ENCODE measurements at places on chromosomes 7 and 10.

- no peak for DNase-seq
These were observed 543.2 kb upstream of the FOXK1 start for GRCh38 chr7:4138866-4139265.

GRCh38 chr10:128498378-128498730, 372.1 kb upstream of the MKI67 start:
- no peak for DNase-seq

- DNase-seq: no peak
These were observed 69.7 kb upstream of the FZD8 start for GRCh38 chr10:35711615-35712411.

DNA sequence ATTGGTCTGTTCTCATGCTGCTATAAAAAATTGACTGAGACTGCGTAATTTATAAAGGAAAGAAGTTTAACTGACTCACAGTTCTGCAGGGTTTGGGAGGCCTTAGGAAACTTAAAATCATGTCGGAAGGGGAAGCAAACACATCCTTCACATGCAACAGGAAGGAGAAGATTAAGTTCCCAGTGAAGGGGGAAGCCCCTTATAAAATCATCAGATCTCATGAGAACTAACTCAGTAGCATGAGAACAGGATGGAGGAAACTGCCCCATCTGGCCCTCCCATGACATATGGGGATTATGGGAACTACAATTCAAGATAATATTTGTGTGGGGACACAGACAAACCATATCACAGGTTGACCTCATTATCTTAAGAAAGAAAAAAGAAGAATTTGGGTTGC, 134.5 kb downstream of the PPP1R3A start:
- no peak for DNase-seq

DNA sequence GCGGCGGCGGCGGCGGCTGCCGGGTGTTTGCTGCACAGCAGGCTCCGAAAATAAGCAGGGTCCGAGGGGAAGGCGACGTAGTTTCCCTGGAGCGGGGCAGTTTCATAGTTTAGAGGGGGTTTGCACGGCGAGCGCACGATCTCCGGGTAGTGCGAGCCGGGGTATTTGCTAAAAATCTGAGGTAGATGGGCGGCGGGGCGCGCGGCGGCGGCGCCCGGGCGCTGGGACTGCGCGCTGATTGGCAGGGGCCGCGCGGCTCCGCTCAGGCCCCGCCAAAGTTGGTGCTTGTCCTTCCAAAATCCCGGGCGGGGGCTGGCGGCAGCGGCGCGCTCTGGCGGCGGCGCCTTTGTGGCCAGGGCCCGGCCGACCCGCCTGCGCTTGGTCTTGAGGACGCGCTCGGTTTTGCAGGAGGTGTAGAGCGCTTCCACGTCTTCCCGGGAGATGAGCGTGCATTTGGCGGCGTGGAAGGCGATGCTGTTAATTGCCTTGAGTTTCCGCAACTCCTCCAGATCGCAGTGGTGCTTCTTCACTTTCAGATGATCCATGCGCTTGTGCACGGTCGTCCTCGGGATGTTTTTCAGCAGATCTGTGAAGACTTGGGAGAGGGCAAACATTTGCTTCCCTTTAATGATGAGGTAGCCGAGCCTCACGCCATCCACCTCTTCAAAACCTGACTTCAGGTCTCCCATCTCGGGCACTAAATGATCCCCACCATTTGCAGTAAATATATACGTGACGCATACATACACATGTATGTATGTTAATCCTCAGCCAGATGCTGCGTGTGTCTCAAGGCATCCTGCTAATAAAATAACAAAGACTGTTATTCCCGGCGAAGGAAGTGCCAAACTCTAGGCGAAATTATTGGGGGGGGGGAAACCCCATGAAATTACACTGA, 8.1 kb downstream of the SKIDA1 start:
- DNase-seq: peak; percentile 43

GRCh38 chr10:71878327-71879034, 27.4 kb upstream of the PSAP start:
- no peak for DNase-seq

DNA sequence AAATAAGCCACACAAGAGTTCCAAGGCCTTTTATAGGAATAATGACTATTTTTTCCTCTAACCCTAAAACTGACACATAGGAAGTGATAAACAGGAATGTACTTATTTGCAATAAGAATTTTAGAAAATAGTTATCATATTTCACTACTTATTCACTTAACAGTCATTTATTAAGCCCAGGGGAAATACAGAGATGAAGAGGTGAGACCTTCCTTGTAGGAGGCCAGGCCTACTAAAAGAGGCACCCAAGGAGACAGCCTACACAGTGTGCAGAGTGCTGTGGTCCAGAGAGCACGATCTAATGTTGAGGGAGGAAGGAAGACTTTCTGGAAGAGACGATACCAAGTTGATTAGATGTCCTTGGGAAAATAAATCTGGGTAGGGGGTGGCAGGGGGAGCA, 45.0 kb upstream of the PPP1R3C start:
- no peak for DNase-seq

DNA sequence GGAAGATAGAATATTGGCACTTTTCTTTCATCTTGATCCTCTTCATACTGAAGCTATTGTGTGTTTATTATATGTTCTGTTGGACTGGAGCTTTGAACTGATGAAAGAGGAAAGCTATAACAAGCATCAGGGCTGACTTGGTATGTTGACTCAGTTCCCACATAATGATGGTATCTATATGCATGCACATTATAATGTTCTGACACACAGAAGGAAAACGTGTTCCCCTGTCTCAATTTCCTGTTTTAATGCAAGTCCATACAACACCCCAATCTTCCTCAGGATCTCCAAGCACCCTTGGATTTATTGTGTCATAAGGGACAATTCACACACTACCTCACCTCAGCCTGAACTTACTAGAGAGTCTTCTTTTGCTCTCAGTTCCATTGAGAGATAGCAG, 8.3 kb upstream of the WASL start:
- DNase-seq: no peak

GRCh38 chr7:85226361-85227085, 39.7 kb upstream of the SEMA3D start:
- DNase-seq: no peak

GRCh38 chr10:113108948-113109347, 158.9 kb downstream of the TCF7L2 start:
- DNase-seq: no peak

DNA sequence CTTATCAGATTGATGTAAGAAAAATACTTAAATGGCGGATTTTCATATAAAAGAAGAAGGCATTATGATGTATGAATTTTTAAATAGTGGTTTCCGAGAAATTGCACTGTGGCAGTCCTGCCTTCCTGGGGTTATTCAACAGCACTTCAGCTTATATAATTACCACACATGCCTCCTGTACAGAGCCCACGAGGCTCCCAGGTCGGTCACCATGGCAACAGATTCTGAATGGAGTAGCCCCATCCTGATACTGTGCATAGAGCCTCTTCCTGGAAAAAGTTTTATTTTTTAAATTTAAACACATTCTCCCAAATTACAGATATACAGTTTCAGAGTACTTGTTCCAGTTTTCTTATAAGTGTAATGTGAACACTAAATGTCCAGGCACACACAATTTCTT, 15.9 kb upstream of the ASB4 start:
- DNase-seq: no peak

- DNase-seq: no peak
These were observed 27.6 kb upstream of the PLPP4 start for GRCh38 chr10:120429395-120429794.

GRCh38 chr10:23918839-23919238, 290.1 kb upstream of the KIAA1217 start:
- DNase-seq: no peak

- DNase-seq: no peak
These were observed 326.4 kb downstream of the PAXIP1 start for GRCh38 chr7:154676422-154677073.

- no peak for DNase-seq
These were observed 168.8 kb upstream of the MKI67 start for GRCh38 chr10:128295003-128295402.

DNA sequence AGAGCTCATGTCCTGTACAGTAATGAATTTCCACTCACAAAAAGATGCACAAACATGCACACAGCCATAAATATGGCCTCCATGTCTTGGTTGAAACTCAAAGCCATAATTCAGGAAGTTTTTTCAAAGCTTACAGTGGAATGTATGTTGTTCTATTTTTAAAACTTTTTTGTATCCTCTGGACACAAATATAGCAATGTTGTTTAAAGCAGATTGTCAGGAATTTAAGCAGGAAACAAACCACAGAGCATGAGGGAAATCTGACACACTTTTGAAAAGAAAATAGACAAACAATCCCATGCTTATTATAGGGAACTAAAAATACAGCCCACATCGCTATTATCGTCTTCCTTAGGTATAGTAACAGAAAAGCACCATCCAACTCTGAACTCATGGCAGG, 21.5 kb downstream of the LRRN3 start:
- no peak for DNase-seq

DNA sequence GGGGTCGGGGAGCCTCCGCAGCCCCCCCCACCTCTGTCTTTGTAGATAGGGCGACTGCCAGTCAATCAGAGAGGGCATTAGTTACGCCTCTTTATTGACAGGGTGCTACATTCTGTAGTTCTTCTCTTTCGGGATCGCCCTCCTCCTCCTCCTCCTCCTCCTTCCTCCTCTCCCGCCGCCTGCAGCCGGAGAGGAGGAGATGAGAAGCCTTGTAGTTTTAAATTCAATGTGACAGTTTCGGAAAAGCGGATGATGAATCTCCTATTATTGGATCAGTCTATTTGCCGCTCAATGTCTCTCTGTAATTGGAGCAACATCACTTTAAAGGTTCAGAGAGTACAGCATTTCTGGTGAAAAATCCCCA, 587 bp upstream of the UNCX start:
- DNase-seq: no peak

GRCh38 chr10:30371954-30372353, 22.9 kb upstream of the MTPAP start:
- no peak for DNase-seq

DNA sequence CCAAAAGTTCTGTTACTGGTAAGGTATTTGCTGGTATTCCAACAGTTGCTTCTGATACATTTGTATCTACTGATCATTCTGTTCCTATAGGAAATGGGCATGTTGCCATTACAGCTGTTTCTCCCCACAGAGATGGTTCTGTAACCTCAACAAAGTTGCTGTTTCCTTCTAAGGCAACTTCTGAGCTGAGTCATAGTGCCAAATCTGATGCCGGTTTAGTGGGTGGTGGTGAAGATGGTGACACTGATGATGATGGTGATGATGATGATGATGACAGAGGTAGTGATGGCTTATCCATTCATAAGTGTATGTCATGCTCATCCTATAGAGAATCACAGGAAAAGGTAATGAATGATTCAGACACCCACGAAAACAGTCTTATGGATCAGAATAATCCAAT, 131.0 kb downstream of the AASS start:
- no peak for DNase-seq

DNA sequence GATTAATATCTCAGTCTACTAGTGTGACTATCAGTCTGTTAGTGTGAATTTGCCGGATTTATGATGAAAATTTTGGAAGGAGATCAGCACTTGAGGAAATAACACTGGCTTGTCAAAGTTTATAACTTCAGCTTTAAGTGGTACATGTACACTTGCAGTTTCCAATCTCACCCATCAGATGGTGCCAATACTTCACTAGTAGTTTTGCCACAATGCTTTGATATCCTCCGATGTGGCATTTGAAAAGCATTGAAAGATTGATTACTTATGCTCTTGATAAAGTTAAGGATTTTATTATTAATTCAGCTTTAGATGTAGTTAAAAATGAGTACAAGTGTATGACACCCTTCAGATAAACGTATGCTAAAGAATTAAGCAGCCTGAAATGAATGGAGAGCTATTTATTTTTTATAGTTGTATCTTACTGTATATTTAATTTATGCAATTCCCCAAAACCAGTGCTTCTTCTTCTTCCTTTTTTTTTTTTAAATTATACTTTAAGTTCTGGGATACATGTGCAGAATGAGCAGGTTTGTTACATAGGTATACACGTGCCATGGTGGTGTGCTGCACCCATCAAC, 98.2 kb downstream of the ANLN start:
- DNase-seq: no peak

DNA sequence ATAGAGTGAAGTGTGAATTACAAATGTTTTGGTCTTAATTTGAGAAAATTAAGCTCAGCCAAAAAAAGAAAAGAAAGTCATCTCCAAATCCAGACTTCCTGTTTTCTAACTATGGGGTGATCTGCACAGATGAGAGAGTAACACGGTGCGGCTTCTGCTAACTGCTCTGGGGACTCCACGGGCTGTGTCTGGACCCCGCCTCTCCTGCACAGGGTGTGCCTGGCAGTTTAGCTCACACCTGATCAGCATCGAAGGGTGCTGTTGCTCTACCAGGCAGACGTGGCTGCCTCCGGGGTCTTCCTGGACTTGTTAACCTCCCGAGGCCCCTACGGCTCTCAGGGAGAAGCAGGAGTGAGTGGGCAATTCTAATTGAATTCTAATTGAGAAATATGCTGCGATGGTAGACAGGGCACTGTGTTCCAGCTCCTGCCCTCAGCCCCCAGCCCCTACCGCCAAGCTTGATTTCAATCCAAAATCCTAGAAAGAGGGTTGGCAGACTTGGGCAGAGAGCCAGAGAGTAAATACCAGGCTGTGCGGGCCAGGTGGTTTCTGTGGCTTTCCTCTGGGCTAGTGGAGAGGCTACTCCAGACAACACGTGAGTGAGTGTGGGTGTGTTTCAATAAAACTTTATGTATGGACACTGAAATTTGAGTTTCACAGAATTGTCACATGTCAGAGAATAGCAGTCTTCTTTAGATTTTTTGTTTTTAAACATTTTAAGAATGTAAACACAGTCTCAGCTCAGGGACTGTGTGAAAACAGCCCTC, 13.4 kb downstream of the SHH start:
- DNase-seq: no peak

GRCh38 chr7:38584443-38585210, 46.5 kb downstream of the AMPH start:
- DNase-seq: no peak

DNA sequence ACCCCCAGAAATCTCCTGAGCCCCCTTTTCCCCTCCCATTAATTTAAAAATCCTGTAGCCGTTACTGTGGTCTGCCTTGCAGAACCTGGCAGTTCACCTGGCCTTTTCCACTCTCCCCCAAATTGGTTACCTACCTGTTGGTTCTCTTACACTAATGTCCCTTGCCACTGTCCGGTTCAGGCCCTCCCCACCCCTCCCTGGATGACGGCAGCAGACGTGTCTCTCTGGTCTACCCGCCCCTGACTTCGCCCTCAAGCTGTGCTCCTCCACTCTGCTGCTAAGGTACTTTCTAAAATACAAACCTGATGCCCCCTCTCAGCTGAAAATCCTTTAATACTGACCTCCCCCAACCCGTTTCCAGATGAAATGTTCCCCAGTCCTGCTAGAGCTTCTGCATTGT, 15.6 kb upstream of the SH3PXD2A start:
- DNase-seq: no peak

GRCh38 chr10:44309939-44310761, 74.7 kb downstream of the CXCL12 start:
- DNase-seq: no peak

- DNase-seq: no peak
These were observed 2.8 kb upstream of the CLDN15 start for GRCh38 chr7:101240226-101241014.

- DNase-seq: no peak
These were observed 21.3 kb upstream of the CLDN4 start for GRCh38 chr7:73809467-73809951.

Measured in stimulated activated CD8-positive, alpha-beta memory T cell treated with anti-CD3 and anti-CD28 coated beads, Interleukin-4, amount 100 ng/mL, for 48 hours (primary cell).